HAP-1 (cell line): ENCODE measurements at places on chromosomes 2 and 18.

DNA sequence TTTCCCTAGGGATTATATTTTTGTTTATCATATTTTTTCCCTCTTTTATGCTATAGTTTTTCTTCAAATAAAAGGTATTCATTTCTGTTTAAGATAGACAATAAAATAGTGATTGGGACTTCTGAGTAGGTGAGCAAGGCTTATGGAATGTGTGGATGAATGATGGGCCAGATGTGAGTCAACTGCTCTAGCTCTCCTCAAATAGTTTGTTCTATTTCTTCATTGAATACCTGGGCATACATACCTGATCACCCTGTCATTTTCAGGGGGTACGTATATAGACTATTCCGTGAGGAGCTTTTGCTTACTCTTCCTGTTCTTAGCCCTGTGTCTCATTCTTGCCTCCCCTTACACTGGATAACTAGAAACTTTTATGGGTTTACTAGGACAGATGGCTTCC, 41.9 kb downstream of the BABAM2 start:
- no peak for DNase-seq

- DNase-seq, result no peak
These were observed 173.4 kb upstream of the NDUFV2 start for GRCh38 chr18:8928847-8929780.

GRCh38 chr2:166357068-166357949, 18.4 kb downstream of the SCN9A start:
- DNase-seq, result no peak

DNA sequence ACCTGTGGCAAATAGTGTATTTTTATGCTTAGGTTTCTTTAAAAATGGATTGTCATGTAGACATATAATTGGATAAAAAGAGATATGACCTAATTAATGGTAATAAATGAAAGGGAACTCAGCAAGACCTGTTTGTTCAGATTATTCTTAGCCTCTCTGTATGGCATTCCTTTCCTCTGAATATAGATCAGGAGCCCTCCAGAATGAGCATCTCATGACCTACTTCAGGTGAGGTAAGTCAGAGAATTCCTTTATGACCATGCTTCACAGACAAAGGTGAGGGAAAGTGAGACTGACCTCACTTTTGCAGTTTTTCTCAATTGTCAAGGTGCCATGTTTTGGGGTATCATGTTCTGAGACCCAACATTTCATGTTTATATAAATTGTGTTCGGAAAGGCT, 1744.3 kb upstream of the PIK3C3 start:
- no peak for DNase-seq

- DNase-seq, result no peak
These were observed 18.5 kb upstream of the SEMA4C start for GRCh38 chr2:96888072-96889011.
